ENCODE measurements at places on chromosomes 5 and 9.

DNA sequence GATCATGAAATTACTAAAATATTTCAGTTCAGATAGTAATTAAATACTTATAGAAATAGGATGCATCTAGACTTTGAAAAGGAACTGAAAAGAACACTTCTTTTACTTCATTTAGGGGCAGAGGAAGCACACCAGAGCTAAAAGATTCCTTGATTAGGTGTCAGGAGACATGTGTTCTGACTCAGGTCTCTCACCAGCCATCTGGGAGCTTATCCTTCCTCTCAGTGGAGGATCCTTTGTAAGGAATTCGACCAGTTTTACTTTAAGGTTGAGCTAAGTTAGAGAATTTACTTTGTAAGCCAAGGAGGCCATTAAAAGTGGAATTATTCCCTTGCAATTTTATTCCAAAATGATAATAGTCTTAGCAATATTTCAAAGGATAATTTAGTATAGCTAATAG is 16.7 kb downstream of the VCAN start:
- DNase-seq = no peak

- no peak for DNase-seq
These were observed 84.2 kb downstream of the NR6A1 start for GRCh38 chr9:124686918-124687317.

GRCh38 chr5:37604290-37604689 is 225.2 kb downstream of the WDR70 start:
- DNase-seq = no peak

GRCh38 chr9:116628716-116629115 is 58.4 kb upstream of the TRIM32 start:
- peak; percentile 12 for DNase-seq

GRCh38 chr9:119986713-119987112 is 593.3 kb downstream of the CDK5RAP2 start:
- DNase-seq = no peak
